ENCODE measurements at places on chromosomes 16 and 17.

DNA sequence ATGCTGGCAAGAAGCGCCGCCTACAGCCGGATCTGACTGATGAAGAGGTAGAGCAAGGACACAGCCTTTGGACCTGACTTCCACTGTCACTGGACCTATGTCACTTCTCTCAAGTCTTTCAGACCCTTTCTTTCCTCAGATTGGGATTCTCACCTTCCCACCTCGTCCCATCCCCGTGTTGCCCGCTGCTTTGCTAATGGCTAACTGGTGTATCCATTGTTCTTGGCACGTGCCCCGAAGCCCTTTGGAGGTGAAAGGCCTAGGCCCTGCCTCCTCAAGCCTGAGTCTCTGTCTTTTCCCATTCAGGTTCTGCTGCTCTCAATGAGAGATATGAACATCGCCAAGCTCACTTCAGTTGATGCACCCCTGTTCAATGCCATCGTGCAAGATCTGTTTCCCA is 53.3 kb upstream of the KDM6B start:
- no peak for DNase-seq

GRCh38 chr17:12438212-12438611 is 227.5 kb upstream of the MYOCD start:
- DNase-seq: no peak

- DNase-seq: no peak
Measured at GRCh38 chr16:17269439-17269838, 201.3 kb downstream of the XYLT1 start.

GRCh38 chr16:883340-883739 is 82.8 kb upstream of the GNG13 start:
- DNase-seq: no peak

- DNase-seq: no peak
Measured at GRCh38 chr17:34769049-34769448, 189.7 kb downstream of the TMEM132E start.

GRCh38 chr16:84144859-84145639 is at the start of the genes DNAAF1 and HSDL1:
Gene DNAAF1, plus strand, starts transcription at chr16:84145308. Its CDS starts 133 bp downstream, at chr16:84145441.
Gene HSDL1, minus strand, starts transcription at chr16:84145177. Its CDS starts 13,856 bp downstream, at chr16:84131321.
- DNase-seq: peak; percentile 95

- DNase-seq: no peak
Measured at GRCh38 chr17:69834494-69834893, 240.5 kb upstream of the KCNJ16 start.

- no peak for DNase-seq
Measured at GRCh38 chr17:46777943-46778915, 40.3 kb downstream of the WNT3 start.

DNA sequence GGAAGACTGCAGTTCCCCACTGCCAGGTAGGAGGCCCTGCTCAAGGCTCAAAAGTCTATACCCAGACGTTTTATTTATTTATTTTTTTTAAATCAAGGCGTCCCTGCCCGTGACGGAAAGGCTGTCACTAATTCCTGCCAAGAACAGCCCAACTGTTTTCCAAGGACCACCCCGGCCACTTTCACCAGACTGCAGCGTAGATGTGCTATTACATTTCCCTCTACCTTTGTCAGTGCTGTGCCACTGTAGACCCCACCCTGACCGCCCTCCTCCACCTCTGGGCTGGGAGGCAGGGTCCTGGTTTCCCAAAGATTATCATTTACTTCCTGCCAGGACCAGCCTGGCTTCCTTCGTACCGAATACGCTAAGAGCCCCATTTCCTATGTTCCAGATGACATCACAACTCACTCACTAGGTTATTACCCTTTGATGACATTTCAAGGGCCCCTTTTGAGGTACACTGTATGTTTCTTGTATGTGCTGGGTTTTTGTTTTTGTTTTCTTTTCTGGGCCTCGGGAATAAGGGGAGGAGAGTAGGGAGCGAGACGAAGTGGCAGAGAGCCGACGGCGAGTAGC is 6.3 kb upstream of the RNF227 start:
- DNase-seq: no peak

DNA sequence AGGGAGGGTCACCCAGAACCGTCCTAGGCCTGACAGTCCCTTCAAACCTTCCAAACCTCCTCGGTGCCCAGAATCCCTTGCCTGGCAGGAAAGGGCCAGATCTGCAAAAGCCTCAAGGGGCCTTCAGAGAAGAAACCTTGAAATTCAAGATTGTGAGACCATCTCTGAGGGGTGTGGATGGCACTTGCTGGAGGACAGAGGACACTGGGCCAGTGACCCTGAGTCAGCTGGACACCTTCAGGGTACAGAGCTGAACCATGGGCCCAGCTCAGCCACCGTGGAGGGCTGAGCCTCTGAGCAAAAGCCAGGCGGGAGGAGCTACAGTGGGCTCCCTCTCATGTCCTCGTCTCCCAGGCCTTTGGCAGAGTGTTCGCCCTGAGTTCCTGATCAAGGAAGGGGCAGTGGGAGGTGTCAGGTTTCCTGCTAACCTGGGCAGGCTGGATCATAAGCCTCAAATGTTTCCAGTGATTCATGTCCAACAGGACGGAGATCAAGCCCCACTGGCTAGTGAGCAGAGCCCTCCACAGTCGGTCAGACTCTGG is 3.0 kb downstream of the PDILT start:
- no peak for DNase-seq

DNA sequence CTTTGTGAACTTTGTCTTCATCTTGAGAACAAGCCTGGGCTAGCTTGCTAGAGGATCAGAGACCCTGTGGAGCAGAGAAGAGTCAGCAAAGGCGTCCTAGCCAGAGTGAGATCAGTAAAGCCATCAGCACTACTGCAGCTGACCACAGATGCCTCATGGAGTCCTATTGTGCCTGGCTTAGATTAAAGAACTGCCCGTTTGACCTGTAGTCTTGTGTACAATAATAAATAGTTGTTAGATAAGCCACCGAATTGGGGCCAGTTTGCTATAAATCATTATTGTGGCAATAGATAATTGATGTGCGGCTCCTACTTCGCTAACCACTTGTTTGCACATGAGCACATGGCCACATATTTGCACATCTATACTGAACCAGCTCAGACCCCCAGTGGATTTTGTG is 103.0 kb downstream of the CYLD start:
- DNase-seq: no peak

DNA sequence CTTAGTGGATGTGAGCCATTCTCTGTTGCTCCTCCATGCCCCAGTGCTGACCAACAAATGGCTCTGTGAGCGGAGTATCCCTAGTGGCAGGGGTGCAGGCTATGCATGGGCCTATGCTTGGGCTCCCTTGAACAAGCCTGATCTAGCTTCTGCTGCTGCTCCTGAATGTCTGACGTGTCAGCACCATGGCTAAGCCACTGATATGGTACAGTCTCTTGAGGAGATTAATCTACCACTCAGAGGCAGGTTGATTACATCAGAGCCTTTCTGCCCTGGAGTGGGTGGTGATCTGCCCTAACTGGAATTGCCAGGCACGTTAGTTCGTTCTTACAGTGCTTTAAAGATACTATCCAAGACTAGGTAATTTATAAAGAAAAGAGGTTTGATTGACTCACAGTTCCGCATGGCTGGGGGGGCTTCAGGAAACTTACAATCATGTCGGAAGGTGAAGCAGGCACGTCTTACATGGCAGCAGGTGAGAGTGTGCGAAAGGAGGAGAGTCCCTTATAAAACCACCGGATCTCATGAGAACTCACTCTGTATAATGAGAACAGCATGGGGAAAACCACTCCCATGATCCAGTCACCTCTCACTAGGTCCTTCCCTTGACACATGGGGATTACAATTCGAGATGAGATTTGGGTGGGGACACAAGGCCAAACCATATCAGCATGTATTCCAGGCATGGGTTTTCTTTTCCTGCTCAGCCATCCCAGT is 41.5 kb upstream of the B4GALNT2 start:
- DNase-seq: no peak

DNA sequence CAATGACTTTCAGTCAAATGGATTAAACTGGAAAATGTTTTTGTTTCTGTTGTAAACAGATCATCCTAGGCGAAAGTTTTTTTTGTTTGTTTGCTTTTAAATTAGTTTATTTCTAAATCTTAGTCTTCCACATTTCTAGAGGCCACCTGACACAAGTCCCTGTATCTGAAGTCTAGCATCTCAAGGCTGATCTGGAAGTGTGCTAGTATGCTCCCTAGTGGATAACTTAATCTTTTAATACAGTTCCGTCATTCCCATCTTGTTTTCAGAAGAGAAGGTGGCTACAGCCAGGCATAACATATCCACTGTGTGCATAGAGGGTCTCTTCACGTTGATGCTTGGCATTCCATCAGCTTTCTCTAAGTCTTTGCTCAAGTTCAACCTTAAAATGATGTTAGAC is 7.6 kb downstream of the IFT20 start:
- DNase-seq: no peak

DNA sequence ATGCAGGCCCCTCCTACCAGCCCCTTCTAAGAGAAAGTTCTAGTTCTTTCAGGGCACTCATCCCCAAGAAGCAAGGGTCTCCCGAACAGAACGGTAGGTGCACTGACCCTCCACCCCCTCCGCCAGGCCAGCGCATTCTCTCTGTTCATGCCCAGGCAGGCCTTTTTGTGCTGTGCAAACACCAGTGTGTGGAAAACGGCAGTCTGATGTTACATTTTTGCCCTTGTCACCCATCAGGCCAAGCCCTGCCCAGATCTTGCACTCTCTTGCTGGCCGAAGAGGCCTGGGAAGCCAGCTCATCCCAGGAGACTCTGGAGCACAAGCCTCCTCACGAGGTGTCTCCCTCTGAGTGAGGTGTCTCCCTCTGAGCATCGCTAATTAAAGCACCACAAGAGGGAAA is 16.1 kb upstream of the MTSS2 start:
- no peak for DNase-seq

DNA sequence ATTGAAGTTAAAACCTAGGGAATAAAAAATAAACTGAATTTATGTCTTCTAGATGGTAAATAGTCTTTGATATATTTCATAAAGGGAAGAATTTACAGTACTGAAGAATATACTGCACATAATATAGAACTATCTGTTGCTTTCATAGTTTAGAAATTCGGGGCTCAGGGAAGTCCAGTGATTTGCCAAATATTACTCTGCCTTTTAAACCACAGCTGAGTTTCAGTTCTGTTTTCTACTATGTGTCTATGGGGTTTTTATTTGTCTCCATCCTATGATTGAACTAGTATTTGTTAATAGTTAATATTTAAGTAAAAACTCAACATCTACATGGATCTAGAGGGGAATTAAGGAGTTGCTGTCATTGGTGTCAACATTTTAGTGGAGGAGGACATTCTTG is 715.0 kb upstream of the CDH8 start:
- no peak for DNase-seq

DNA sequence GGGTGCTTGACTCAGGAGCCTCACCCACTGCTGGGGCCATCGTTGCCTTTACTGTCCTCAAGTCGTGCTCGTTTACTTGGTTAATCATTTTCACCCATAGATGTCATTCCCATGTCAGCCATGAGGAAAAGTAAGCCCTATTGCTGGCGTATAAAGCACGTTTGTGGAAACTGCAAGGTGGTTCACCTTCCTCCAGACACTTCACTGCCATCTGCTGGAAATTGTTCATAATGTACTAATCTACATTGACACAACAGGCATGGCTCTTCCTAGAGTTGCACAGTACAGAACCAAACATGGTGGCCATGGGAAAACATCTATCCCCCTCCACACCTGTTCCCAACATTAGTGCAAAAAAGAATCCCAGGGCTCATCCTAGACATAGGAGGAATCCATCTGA is 116.6 kb downstream of the ZNF18 start:
- no peak for DNase-seq

DNA sequence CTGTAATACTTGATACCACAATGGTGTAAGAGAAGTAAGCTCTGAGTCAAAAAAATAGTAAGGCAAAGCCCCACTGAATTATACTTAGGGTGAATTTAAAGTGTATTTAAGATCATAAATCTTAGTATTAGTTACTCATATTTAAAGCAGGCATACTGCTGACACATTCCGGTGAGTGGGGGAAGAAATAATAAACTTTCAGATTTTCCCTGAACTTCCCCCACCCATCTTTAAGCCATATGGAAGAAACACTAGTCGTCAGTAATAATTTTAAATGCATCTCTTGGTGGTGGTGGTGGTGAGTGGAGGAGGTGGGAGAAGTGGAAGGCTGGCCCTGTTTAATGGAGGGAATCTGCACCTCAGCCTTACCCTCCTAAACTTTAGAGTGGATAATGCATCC is 20.5 kb downstream of the MPHOSPH6 start:
- DNase-seq: no peak

- DNase-seq: no peak
Measured at GRCh38 chr17:16583781-16584180, 14.8 kb upstream of the ZNF287 start.

DNA sequence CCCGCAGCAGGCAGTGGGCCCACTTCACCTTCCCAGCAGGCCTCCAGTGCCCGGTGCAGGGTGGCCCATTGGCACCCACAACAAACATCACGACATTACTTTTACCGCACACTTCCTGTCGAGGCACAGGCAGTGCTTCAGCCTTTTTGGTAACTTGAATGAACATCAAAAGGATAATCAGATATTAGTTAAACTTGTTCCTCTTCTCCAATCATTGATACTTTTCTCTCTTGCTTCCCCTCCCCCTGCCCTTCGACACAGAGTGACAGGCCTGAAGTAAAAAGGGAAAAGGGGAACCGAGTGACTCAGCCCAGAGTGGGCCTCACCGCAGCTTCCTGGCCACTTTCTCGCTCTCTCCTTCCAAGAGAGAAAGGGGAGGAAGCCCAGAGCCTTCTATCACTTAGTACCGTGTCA is 507.0 kb downstream of the MAF start:
- DNase-seq: peak; percentile 20

GRCh38 chr17:21293831-21294210 is 9.3 kb downstream of the MAP2K3 start:
- no peak for DNase-seq

DNA sequence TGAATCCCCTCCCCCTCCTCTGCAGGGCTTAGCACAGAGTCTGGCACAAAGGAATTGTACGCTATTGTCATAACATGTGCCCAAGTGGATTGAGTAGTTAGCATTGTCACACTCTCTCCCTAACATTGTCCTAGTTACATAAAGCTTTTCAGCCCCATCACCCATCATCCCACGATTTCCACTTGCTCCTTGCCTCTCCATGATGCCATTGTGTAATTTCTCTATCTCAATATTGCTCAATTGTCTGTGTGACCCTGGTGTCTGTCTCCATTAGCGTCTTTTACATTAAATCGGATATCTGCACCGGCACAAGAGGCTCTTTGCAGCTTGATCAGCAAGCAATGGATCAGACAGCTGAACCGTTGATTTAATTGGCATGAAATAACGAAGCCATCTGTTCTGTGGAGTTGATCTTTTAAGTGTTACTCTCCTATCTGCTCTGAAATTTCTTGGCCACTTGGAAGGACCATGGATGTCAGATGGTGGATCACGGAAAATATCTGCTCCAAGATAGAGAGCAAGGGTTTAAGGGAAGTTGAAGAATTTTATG is 77.0 kb upstream of the HS3ST4 start:
- no peak for DNase-seq
